NCI-H1048 (cell line): ENCODE measurements at places on chromosomes 1 and 21.

DNA sequence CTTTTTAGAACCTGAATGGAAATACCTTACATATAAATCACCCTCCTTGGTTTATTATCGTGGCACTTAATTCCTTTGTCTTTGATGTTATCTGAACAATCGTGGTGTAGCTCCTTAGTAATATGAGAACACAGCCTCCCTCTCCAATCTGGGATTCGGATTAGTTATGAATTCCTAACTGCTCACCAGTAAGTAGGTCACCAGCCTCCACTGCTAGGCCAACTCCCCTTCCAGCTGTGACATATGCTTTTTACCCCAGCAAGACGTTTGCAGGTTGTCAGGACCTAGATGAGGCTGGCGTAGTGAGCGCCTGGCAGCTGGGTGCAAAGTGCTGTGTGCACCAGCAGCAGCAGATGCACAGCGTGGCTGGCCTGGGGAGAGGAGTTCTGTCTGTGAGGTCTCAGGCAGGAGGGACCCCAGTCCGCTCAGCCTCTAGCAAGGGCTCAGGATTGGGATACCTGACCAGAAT, 38.2 kb downstream of the NTPCR start:
- DNase-seq, result no peak

DNA sequence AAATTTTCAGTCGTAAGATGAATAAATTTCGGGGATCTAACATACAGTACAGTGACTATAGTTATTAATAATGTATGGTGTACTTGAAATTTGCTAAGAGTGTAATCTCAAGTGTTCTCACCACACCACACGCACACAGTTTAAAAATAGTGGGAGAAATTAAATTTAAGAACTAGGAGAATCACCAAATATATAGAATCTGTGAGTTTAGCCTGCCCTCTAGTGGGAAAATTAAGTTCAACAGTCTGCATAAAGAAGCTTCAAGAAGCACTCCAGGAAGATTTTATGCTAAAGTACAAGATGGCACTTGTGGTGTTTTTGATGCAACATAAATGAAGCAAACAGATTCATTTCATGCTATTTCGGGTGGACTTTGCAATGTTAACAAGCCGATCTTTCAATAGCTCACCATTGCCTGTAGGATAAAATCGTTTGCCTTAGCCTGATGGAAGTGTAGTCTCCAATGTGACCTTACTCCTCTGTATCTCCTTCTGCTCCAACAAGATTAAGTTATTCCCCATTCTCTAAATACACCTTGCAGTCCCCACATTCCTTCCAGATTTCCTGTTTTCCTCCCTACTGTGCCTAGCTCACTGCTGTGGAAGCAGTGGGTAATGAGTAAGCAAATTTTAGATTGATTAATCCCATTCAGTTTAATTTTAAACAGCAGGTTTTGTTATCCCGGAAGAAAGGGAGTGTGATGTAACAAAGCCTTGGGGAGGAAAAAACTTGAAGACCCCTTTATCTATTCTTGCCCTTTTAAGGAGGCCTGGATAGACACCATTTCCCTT, 8.7 kb upstream of the PIK3C2B start:
- peak; percentile 54 for DNase-seq

- DNase-seq, result no peak
Measured at GRCh38 chr1:5753549-5754421, 238.4 kb downstream of the NPHP4 start.

GRCh38 chr1:14190508-14190907, 408.0 kb upstream of the KAZN start:
- no peak for DNase-seq

DNA sequence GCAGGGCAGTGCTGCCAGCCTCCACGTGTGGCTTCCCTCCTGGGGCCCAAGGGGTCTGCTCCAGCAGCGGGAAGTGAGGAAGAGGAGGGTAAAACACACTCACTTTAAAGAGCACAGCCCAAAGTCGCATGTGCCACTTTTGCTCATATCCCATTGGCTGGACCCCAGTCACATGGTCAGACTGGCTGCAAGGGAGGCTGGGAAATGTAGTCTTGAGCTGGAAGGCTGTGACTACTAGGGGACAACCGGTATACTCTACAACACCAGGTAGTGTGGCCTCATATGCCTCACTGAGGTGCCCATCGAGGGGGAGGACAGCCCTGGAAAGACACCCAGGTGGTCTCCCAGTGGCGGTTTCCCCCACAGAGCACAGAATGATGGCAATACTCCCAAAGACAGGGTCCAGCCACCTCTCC, 45.2 kb downstream of the CAMK2N1 start:
- no peak for DNase-seq

DNA sequence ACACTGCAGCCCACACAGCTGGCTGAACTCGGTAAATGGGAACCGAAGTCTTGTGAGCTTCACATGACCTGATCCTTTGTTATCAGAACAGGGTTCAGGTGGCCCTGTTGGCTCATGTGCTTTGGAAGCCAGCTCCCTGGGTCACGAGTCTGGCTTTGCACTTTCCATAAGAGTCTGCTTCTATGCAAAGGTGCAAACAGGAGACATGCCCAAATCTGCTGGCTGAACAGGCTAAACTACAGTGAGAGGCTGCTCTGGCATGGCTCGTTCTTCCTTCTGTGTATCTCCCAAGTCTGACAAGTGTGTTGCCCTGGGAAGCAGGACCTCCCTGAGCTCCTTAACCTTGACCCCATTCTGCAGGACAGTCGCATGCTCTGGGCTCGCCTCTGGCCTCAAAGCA, 549.6 kb downstream of the KIF26B start:
- DNase-seq, result no peak

DNA sequence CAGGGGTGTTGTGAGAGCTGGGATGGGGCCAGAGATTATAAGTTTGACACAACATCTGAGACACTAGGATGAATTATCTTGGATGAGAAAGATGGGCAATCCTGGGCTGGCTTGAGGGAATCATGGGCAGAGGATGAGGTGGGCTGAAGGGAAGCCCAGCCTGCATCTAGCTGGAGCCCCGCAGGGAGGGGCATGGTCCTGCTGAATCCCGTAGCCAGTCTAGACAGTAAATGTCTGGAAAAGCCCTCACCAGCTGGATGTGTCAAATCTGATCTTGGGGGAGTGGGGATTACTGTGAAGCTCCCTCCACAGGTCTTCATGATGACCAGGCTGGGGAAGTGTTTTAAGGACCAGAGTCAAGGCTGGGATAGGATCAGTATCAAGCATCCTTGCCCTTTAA, 3.6 kb upstream of the CASQ1 start:
- DNase-seq, result no peak

DNA sequence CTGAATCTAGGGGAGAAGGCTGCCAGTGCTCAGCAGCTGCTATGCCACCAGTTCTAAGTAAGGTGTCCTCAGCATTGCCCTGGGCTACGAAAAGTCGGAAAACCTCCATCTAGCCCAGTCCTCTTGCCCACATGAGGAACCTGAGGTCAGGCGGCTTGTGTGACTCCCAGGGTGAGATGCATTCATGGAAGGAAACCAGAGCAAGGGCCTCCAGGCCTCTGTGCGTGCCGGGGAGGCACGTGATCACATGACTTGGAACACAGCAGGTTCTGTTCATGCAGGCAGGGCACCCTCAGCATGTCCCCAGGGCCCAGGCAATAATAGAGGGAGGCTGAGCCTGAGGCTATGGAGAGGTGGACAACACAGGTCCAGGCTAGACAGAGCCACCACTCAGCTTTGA, 312.5 kb upstream of the DUSP10 start:
- no peak for DNase-seq

GRCh38 chr1:230232371-230232771, 165.3 kb downstream of the GALNT2 start:
- DNase-seq, result no peak

- DNase-seq, result no peak
Measured at GRCh38 chr1:70353601-70354331, 756 bp downstream of the ANKRD13C start.

GRCh38 chr1:55747408-55747841, 532.3 kb upstream of the USP24 start:
- DNase-seq, result no peak

- no peak for DNase-seq
Measured at GRCh38 chr1:161973924-161974845, 49.5 kb downstream of the OLFML2B start.

GRCh38 chr1:181117648-181118449, 29.3 kb downstream of the IER5 start:
- no peak for DNase-seq

GRCh38 chr1:21763694-21764419, 19.1 kb downstream of the USP48 start:
- DNase-seq, result no peak

- no peak for DNase-seq
Measured at GRCh38 chr21:21156957-21157356, 158.7 kb downstream of the NCAM2 start.

DNA sequence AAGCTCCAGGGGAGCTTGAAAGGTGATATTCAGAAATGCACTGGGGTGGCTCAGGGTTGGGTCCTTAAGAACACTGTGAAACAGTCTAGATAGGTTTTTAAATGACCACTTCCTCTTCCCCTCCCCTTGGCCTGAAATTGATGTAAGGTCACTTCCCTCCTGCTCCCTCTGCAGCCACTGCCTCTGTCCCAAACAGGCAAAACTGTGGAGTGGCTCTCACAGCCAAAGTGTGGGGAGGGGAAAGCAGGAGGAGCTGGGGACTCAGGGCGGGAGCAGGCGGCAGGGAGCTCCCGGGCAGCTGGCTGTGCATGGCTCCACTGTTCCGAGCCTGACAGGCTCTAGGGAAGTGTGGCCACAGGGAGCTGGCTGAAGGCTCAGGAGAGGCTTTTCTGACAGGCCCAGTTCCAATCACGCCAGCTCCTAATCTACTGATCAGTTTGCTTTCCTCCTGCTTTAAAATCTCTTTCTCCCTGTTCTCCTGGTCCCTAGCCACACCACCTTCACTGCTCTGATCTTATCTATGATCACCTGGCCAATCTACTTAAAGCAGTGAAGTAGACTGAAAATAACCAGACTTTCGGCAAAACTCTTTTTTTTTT, 5.1 kb upstream of the CSRP1 start:
- no peak for DNase-seq

- no peak for DNase-seq
Measured at GRCh38 chr1:168148916-168149315, 12.2 kb upstream of the GPR161 start.

DNA sequence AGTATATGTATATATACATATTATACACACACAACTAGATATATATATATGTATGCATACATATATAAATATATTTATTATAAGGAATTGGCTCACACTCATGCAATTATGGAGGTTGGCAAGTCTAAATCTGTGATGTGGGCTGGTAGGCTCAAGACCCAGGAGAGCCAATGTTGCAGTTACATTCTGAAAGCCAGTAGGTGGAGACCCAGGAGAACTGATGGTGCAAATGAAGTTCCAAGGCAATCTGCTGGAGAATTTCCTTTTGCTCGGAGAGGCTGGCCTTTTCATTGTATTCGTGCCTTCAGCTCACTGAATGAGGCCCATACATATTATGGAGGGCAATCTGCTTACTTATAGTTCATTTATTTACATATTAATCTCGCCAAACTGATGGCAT, 9.4 kb downstream of the IVL start:
- DNase-seq, result no peak

DNA sequence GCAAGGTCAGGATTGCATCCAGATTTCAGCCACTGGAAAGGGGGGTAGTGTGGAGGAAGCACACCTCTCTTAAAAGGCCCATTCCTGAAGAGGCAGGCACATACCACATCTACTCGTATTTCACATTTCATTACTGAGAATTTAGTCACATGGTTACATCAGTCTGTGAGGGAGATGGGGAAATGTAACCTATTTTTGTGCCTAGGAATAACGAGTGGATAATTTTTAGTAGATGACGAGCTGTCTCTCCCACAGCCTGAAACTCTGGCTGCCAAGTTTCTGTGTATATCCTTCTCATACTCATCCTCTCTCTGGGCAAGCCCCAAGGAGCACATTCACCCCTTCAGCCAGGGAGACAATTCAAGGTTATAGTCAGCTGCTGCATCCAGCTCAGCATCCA, 10.3 kb upstream of the C21orf91 start:
- DNase-seq, result no peak

DNA sequence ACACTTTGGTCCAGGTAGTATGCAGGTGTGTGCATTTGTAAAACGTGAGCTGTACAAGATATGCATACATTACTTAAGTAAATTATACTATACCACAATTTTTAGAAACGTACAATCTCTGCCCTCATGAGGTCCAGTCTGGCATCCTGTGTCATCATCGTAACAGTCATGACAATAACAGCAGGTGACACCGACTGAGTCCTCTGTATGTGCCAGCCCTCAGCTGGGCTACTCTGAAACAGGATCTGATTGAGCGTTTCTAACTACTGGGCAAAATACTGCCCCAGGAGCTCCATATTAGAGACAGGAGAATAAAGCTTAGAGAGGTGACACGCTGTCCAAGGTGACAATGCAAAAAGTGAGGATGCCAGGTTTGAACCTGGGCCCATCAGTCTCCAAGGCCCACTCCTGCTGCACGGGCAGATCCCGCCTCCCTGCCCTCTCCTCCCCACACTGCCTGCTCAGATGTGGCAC, 47.2 kb upstream of the ECE1 start:
- DNase-seq, result no peak

DNA sequence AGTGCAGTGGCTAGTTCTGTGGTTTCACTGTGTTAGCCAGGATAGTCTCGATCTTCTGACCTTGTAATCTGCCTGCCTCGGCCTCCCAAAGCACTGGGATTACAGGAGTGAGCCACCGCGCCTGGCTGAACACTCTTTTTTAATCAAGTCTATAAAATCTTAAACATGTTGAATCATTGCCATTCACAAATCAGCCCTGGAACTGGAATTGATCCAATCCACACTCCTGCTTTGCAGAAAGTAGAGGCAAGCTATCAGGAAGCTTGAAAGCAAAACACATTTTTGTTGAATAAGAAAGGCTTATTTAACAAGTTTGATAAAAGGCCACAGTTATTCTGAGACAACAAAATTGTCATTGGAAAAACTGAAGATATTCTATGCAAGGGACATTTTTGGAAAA, 18.3 kb upstream of the EFHD2 start:
- no peak for DNase-seq

GRCh38 chr1:239893127-239893731, 198.5 kb upstream of the FMN2 start:
- no peak for DNase-seq

- no peak for DNase-seq
Measured at GRCh38 chr1:54028306-54029251, 10.6 kb upstream of the LDLRAD1 start.

DNA sequence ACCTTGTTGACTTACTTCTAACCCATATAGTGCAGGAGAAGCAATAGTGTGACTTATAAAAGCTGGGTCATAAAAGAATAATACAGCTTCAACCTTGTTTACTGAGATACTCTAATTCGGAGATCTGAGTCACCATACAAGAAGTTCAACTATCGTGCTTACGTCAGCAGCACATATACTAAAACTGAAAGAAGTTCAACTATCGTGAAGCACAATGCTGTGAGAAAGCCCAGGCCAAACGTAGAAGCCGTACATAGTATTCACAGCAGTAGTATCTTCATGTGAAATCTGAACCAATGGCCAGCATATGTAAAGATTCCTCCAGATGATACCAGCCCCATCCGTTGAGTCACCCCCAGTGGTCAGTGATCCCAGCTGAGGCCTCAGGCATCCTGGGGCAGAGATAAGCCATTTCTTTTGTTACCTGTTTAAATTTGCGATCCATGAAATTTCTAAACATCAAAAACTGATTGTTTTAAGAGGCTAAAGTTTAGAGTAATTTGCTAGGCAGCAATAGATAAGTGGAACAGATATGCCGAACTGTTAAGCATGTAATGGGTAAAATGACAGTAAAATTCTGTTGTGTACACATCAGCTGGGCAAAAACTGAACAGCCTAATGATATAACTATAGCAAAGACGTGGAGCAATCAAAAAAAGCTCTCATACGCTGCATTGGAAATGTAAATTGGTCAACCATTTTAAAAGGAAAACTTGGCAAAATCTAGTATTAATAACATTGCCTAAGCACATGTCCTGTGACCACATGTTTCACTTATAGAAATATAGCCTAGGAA, 53.9 kb upstream of the SAMD13 start:
- DNase-seq, result no peak
